ENCODE measurements at places on chromosomes 5 and 9.

DNA sequence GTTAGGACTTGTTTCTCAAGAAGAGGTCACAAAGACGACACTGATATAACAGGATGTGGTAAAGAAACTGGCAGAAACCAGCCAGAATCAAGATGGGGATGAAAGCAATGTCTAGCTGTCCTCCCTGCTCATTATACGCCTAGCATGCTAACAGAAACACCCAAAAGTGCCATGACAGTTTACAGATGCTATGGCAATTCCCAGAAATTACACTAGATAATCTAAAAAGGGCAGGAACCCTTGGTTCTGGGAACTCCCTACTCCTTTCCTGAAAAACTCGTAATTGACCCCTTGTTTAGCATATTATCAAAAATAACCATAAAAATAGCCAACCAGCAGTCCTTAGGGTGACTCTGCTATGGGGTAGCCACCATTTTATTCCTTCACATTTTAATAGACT is 10.9 kb upstream of the MRPS30 start:
- DNase-seq: no peak

DNA sequence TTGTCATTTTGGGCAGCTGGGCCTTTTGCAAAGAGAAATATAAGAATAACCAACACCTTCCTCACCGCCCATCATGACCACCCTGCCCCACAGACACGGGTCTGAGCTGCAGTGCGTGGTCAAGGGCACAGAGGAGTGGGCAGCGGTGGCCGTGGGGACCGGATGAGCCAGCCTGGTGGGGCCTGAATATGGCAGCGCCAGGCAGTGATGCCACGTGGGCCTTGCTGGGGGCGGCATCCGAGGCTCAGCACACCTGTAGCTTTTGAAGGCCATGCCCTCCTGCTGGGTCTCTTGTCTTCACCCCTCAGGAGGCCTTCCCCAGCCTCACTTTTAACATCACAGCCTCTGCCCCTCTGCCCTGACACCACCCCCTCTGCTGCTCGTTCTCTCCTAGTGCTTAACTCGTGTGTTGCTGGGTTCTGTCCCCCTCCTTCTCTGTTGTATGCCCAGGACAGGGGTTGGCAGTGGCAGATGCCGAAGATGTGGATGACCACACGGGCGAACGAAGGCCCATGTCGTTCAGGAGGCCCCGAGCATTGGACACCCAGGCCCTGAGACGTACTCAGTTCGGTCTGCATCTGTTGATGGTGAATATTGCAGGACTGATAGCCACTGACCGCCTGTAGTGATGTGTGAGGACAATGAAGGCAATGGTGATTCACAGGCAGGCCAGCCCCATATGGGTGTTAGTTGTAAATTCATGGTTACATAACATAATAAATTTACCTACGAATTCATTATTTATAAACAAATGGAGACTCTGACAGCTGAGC is 46.0 kb downstream of the AHRR start:
- DNase-seq: no peak

DNA sequence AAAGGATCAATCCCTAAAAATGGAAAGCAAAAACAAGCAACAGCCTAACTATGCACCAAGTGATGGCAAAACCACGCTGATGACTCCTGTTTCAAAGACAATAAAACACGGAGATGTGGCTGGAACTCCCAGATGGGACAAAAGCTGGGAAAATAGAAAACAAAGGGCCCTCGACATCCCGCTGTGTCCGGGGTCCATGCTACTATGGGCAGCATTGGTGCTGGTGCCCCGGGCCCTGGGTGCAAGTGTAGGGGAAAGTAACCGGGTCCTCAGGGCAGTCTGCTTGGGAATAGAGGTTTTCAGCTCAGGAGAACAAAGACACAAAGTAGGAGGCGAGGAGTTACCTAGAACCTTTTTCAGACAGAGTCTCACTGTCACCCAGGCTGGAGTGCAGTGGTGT is 46.1 kb downstream of the MRPL36 start:
- no peak for DNase-seq

DNA sequence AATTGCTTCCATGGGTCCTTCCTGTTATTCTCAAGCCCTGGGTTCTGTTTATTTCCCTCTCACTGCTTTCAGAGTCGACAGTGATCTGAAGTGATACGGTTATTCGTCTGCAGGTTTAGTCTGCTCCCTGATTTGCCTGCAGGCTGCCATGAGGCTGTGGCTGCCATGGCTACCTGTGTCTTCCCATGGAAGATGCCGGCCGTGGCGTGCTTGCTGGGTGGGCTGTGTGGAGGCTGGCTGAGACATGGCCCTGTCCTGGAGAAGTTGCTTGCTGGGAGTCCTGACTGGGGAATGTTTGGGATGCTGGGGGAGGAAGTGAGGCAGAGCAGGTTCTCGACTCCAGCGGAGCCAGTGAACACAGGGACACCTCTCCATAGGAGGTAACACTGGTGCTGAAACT is 104.1 kb upstream of the TBC1D2 start:
- DNase-seq: no peak

DNA sequence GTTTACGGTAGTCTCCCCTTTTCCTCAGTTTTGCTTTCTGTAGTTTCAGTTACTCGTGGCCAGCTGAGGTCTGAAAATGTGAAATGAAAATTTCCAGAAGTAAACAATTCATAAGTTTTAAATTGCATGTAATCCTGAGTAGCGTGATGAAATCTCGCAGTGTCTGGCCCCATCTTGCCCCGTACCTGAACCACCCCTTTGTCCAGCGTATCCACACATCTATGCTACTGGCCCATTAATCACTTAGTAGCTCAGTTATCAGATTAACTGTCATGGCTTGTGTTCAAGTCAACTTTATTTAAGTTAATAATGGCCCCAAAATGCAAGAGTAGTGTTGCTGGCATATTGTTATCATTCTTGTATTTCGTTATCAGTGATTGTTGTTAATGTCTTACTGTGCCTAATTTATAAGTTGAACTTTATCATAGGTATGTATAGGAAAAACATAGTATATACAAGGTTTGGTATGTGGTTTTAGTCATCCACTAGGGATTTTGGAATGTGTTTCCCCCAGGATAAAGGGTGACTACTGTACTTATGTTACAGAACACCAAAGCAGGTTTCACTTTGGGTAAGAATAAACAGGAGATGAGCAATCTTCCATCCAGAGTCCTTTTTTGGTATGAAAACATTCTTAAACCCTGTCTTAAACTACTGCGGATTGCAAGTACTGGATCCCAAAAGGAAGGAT is 118.4 kb upstream of the KCNN2 start:
- DNase-seq: no peak
